Large intestine (tissue), 12 donors: ENCODE measurements at places on chromosomes 12 and 14. TPM values are rescaled to one million over a fixed set of nuclear protein-coding genes. Genes with fewer than 3 reads are reported as not detected.

DNA sequence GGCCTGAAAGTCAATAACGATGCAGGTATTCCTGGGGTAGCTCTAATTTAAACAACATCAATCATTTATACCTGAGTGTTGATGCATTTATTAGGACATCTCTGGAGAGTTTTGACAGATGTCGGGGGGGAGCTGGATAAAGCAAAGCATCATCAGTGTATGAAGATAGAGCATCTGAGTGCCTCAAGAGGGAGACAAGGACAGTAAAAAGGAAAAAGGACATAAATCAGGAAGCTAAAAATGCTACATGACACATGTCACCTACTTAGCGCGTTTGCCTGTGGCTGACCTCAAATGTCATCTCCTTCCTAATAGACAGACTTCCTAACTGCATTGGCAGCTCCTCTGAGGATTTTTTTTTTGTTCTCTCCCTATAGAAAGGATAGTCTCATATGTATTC, 259.5 kb upstream of the PKP2 start:
- DNase-seq: no peak

DNA sequence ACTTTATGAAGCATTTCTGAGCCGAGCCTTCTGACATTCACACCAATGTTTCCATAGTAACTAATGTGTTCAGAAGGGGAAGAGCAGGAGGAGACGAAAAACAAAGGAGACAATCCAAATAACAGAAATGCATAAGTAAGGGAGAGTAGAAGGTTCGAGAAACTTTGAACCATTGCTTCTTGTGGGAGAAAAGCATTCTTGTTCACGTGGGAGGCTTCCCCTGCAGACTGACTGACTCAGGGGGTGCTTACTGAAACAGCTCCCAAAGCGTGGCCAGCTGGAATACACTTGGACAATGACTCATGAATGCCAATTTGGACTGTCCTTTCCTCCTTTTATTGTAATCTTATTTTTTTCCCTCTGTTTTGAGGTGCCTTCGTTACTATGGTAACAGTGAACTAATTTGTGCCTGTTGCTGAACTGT, 73.9 kb downstream of the NEDD1 start:
- DNase-seq: no peak

DNA sequence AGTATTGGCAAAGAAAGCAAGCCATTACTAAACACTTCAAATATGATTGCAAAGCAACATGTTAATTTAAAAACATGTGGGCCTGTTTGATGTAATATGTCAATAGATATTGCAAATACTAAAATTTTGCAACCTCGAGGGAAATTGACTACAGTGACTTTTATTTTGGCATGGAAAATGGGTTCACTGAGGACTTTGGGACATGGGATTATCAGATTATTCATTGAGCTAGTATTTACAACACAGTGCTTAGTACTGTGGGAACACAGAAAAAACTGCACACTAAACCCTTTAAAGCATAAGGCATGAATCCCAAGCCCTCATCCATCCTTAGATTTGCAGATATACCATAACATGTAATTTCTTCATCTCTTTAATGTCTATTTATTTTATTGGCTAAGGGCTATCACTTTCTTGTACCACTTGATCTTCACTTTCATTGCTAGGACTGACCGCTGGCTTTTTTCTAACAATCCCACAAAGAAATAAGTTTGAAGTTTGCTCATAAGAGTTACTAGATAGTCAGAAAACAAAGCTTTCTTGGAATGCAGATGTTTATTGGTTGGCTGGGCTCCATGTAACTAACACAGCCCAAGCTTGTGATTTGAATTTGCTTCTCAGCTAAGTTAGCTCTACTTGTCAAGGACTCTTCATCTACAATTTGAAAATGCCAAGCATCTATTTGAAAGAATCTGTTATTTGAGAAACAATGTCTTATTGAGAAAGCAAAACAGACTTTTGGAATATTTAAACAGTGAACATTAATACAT, 48.7 kb downstream of the PPFIBP1 start:
- no peak for DNase-seq

Gene C14orf39
- 0.22 TPM for polyA plus RNA-seq

Gene RASAL1
- polyA plus RNA-seq: 0.69 TPM

Gene OAS2
- polyA plus RNA-seq: 2.9 TPM

DNA sequence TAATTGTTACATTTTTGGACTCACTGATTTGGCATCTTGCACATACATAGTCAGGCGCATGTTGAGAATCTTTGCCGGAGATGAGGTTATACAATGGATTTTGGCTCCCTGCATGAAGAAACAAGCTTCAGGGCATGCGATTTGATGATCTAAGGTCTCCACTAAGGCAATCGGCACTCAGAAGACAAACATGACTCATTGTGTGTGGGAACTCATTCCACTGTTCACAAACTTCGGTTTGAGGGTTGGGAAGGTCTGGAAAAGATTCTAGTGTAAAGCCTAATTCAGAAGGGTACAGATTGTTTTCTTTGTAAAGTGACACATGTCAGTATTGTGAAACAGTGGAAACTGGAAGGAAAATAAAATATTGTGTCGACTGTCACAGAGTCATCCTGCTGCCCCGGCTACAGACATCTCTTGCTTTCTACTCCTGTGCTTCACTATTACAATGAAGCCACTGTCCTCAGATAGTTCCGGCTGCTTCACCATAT, 192.6 kb upstream of the HMGA2 start:
- no peak for DNase-seq

Gene IAPP
- polyA plus RNA-seq: 0.10 TPM

DNA sequence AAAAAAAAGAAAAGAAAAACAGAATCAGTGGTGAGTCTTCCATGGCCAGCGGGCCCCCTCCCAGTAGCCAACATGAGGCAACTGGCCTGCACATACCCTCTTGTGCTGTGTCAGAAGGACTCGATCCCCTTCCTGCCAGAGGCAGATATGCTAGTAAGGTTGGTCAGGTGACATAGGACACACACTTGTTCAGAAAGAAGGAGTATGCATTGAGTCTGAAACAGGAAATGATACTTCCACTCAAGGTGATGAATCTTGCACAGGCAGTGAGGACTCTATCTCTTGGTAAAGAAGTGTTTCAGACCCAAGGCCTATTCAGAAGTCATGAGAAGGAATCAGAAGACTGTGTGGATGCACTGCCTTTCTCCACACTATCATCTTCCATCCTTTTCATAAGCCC, 269.7 kb upstream of the FAR2 start:
- no peak for DNase-seq

DNA sequence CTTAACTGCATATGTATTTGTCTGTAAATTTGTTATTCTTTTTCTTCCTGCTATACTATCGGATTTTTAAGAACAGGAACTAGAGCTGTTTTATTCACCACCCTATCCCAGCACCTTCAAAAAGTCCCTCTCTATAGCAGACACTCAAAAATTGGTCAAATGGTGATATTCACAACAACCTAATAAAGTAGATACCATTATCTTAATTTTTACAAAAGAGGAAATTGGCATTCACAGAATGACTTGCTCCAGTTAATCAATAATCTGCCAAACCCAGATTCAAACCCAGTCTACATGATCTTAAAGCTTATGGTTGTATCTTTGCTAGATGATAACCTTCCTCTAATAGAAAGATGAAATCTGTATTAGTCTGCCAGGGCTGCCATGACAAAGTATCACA, 426.6 kb downstream of the EGLN3 start:
- no peak for DNase-seq

DNA sequence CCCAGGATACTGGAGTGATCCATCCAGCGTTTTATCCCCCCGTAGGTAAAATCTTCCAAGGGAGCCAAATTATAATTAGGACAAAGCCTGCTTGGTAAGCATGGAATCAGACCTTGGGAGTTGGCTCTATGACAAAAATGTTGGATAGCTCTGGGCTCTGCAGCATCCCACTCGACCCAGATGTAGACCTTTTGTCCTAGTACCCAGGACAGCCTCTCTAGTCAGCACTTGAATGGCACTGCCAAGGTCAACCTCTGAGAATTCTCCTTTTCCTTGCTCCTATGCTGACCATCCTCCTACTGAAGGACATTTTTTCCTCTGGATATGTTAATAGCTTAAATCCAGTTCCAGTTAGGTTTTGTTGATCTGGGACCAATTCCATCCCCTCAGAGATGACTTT, 104.7 kb upstream of the SLC35F4 start:
- no peak for DNase-seq

Gene NINJ2
- polyA plus RNA-seq: 2.8 TPM

DNA sequence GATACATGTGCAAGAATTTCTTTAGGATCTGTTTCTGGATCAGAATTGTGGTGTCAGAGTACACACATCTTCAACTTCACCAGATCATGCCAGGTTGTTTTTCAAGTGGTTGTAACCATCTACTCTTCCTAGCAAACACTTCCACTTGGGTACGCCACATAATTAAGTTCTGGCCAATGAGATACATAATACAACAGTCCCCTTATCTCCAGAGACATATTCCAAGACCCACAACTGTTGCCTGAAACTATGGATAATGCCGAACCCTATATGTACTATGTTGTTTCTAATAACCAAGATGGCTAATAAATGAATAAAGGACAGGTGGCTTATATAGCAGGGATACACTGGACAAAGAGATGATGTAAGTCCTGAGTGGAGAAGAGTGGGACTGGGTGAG, 2.5 kb upstream of the CHPT1 start:
- DNase-seq: no peak

GRCh38 chr14:45089813-45090212, 5.9 kb downstream of the PRPF39 start:
- DNase-seq: no peak

- no peak for DNase-seq
Observed at GRCh38 chr12:120642826-120643225, 2.4 kb downstream of the CABP1 start.

Gene SELPLG
- 5.6 TPM for polyA plus RNA-seq

DNA sequence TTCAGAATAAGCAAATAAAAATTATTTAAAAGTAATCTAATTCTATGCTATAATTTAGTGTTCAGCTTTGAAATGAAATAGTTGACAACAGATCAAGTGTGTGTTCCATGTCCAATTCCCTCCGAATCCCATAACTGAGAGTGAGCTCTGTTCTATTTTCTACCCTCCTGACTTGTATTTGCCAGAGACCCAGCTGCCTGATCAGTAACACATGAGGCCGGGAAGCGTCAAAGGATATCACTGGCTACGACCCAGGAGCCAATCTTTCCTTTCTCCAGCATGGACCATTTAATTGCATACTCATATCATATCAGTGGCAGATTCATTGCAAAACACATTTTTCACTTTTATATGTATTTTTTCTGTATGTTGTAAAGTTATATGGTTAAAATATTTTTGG, 108.8 kb upstream of the TSPAN8 start:
- no peak for DNase-seq

GRCh38 chr12:56599041-56599440, 31.1 kb downstream of the BAZ2A start:
- DNase-seq: no peak

DNA sequence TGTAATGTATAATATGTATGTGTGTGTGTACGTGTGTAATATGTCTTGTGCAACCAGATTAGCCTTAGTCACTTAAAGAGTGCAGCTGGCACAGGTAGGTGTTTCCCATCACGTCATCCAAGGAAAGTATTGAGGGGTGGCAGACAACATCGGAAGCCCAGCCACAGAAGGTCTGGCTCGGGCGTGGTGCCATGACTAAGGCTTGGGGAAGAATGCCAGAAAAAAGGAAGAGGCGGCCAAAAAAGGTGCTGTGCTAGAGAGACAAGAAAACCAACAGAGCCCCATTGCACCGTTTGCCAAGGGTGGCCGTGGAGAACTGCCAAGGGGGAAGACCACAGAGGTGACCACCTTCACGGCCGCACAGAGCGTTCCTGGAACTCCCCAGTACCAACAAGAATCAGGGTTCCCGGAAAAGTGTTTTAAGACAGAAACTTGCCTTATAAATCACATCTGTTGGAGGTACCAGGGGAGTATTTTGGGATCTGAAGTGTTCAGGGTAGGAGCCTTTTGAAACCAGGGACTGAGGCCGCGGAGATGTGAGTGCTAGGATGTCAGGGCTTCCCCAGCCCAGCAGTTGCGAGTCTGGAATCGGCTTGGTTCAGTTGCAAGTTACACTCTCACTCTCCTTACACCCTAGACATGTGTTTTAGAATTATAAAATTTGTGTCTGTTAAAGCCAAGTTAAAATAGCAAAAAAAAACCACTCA, 131.2 kb upstream of the DYRK2 start:
- no peak for DNase-seq

- peak; percentile 46 for DNase-seq
Observed at GRCh38 chr12:118055144-118055557, 5.8 kb downstream of the WSB2 start.

- no peak for DNase-seq
Observed at GRCh38 chr12:111645433-111645832, 40.3 kb downstream of the BRAP start.

Gene NPFF
- polyA plus RNA-seq: not detected

DNA sequence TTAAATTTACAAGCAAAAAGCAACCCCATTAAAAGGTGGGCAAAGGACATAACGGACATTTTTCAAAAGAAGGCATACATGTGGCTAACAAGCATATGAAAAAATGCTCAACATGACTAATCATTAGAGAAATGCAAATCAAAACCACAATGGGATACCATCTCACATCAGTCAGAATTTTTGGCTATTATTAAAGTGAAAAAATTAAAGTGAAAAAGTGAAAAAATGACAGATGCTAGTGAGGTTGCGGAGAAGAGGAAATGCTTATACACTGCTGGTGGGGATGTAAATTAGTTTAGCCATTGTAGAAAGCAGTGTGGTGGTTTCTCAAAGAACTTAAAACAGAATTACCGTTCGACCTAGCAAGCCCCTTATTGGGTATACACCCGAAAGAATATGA, 7.9 kb downstream of the OTOGL start:
- DNase-seq: no peak

DNA sequence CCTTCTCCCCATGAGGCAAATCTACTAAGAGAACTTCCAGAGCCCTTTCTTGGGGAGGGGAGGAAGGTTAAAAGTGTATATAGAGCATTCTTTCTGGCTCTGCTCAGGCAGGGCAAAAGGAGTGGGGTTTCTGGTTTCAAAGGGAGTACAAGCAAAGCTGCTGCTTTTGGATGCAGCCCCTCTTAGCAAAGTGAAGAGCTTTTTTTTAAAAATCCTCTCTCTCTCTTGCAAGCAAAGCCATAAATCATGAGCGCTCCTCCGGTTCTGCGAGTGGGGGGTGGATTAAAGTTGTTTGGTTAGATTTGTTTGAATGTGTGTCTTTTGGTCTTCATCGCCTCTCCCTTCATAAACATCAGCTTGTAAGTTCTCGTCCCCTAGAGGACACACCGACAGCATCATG, 546.6 kb upstream of the TBX3 start:
- DNase-seq: no peak

- no peak for DNase-seq
Observed at GRCh38 chr12:19675361-19675760, 236.1 kb downstream of the AEBP2 start.
